ENCODE measurements at places on chromosomes 6 and 20.

DNA sequence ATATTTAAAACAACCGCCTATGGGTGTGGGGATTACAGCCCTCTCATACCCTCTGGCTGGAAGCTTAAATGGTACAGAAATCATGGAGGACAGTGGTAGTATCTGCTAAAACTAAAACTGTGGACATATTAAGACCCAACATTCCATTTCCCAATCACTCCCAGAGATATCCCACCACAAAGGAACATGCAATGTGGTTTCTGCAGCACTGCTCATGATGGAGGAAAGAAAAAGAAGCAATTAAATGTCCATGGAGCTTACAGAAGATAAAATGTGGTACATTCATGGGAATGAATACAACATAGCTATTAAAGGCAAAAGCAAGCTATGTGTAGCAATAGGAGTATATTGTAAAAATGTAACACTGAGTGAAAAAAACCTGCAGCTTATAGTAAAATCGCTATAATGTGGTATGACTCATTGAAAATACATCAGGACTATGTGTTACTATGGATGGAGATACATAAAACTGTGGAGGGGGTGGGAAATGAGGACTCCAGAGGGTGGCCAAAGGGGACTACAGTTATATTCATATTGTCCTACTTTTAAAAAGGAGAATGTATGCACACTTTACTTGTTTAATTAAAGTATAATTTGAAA lies 22.9 kb upstream of the NNAT start:
- no peak for DNase-seq

DNA sequence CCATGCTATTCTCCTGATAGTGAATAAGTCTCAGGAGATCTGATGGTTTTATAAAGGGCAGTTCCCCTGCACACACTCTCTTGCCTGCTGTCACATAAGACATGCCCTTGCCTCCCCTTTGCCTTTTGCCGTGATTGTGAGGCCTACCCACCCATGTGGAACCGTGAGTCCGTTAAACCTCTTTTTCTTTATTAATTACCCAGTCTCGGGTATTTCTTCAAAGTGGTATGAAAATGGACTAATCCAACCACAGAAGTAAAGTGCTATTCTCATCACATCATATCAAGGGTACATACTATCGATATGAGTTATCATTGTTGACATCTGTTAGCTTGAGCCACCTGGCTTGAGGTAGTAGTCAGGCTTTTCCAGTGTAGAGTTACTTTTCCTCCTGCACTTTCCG lies 2.3 kb downstream of the MANBAL start:
- no peak for DNase-seq

- no peak for DNase-seq
Measured at GRCh38 chr6:112640891-112641290, 293.8 kb downstream of the RFPL4B start.

GRCh38 chr20:57620274-57620990 lies at the start of gene ZBP1:
TSS of gene ZBP1 (minus strand) at chr20:57620426. CDS start at chr20:57620295, 131 bp downstream.
- no peak for DNase-seq

DNA sequence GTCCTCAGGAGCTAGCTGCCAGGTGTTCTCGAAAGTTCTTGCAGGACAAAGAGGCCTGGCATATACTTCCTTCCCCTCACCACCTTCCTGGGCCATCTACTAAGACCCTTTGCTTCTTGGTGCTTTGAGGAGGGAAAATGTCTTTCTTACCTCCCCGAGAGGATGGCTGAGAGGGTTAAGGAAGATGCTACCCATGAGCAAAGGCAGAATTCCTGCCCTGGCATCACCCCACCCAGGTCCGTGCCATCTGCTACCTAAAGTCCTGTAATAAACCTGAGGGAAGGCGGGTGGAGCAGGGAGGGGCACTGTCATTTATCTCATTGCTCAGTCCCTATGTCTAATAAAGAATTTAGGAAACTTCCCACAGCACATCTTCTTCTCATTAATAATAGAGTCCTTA lies 16.2 kb downstream of the GFOD1 start:
- DNase-seq: no peak

All from MG63 (cell line).